Activated CD4-positive, CD25-positive, alpha-beta regulatory T cell treated with anti-CD3 and anti-CD28 coated beads, Interleukin-2, amount 50 U/mL, for 24 hours (primary cell): ENCODE measurements at places on chromosomes 2 and 18.

GRCh38 chr2:47641366-47641765 is 141.6 kb upstream of the MSH6 start:
- ATAC-seq: no peak

DNA sequence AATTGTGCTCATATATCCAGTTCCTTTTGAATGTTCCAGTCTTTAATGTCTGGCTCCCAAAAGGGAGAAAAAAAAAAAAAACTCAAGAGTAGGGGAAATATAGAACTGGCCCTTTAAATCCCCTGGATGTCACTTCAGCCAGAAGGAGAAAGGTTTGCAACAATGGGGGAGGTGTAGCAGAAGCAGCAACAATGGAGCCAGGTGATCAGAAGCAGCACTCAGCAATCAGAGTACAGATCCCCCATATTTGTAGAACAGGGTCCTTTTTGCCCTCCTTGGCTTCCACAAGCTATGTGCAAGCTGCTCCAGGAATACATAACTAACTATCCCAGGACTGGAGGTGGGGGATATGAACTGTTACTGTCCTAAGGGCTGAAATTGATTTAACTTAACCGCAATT is 25.8 kb upstream of the ZNF397 start:
- no peak for ATAC-seq

- ATAC-seq: no peak
Observed at GRCh38 chr2:127448526-127448925, 30.3 kb downstream of the PROC start.

GRCh38 chr2:50492477-50492851 is 539.5 kb downstream of the NRXN1 start:
- peak; percentile 61 for ATAC-seq

- ATAC-seq: no peak
Observed at GRCh38 chr18:26993568-26993967, 128.1 kb upstream of the AQP4 start.

- no peak for ATAC-seq
Observed at GRCh38 chr2:73238976-73239375, 4.9 kb downstream of the CCT7 start.

GRCh38 chr2:28687171-28687570 is 64.5 kb upstream of the PPP1CB start:
- ATAC-seq: no peak

- no peak for ATAC-seq
Observed at GRCh38 chr18:78519394-78520062, 460.1 kb upstream of the SALL3 start.

- ATAC-seq: no peak
Observed at GRCh38 chr2:174007010-174007409, 41.8 kb upstream of the SP3 start.

GRCh38 chr2:70087702-70088597 is 673 bp downstream of the PCBP1 start:
- ATAC-seq: peak; percentile 5
